ENCODE measurements at places on chromosomes 3 and 15.

- no peak for DNase-seq
Observed at GRCh38 chr3:100069472-100069871, 44.8 kb downstream of the FILIP1L start.

DNA sequence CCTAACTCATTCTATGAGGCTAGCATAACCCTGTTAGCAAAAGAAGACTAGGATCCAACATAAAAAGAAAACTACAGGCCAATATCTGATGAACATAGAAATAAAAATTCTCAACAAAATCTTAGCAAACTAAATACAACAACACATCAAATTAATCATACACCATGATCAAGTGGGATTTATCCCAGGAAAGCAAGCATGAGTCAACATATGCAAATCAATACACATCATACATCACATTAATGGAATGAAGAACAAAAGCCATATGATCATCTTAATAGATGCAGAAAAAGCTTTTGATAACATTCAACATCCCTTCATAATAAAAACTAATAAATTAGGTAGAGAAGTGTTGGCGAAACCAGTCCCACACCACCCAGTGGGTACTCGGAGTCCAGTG is 136.1 kb upstream of the MME start:
- DNase-seq, result no peak

DNA sequence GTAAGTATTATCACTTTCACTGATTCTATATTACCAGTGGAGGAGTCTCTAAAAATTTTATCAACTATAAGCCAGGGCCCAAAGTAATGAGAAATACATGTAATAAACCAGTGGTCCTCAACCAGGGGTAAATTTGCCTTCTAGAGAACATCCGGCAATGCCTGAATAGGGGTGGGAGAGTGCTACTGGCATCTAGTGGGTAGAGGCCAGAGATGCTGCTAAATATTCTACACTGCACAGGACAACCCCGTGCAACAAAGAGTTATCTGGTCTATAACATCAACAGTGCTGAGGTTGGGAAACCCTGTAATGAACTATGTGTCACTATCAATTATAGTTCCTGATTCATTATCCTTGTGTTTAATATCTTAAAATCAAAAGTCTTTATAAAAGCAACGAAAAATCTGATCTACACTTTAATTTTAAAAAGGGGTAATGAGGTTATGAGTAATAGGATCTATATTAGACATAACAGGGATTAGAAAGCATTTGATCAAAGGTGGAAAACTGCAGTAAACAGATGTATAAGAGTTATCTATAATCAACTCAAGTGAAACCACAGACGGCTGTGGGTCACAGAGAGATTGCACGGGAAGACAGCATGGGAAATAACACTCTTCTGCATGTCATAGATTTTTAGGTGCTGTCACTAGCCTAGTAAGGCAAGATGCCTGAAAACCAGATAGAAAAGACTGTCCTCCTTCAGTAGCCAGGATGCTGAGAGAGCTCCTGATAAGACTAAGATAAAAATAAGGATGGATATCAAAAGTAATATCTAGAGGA is 2.0 kb downstream of the LYSMD2 start:
- peak; percentile 48 for DNase-seq

- DNase-seq, result no peak
Observed at GRCh38 chr3:31762888-31763351, 218.1 kb downstream of the OSBPL10 start.

GRCh38 chr15:47383801-47384200 is 333.5 kb upstream of the SEMA6D start:
- no peak for DNase-seq

DNA sequence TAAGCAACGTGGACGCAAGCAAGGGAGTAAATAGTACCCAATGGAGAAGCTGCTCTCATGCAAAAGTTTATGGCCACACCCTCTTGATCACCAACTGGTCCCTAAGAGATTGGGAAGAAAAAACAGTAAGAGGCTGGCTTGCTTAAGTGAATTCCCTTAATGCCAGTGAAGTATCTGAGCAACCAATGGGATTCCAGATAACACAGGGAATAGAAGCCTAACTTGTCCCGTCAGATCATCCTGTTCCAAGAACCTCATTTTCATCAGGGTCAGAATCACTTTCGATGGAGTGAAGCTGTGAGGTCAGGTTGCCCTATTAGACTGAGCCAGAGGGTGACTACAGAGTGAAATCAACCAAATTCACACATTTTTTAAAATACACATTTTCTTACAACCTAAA is 104.3 kb downstream of the CD47 start:
- no peak for DNase-seq

- peak; percentile 46 for DNase-seq
Observed at GRCh38 chr15:80619680-80620079, 75.4 kb upstream of the ABHD17C start.

DNA sequence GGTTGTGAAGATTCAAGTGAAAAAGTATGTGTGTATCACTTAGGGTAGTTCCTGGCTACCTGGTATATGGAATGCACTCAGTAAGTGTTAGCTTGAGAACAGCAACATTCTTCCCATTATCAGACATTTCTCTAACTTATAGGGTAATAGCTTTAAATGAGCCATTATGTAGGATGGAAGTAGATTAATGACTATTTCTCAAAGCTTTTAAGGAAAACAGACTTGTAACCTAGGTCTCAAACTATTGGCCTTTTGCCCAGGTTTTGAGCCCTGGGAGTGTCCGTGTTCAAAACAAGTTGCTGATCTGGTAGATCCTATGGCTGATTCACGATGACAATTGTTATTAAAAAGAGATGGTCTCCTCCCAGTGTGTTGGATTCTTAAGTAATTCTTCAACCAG is 129.1 kb upstream of the UMPS start:
- DNase-seq, result no peak

DNA sequence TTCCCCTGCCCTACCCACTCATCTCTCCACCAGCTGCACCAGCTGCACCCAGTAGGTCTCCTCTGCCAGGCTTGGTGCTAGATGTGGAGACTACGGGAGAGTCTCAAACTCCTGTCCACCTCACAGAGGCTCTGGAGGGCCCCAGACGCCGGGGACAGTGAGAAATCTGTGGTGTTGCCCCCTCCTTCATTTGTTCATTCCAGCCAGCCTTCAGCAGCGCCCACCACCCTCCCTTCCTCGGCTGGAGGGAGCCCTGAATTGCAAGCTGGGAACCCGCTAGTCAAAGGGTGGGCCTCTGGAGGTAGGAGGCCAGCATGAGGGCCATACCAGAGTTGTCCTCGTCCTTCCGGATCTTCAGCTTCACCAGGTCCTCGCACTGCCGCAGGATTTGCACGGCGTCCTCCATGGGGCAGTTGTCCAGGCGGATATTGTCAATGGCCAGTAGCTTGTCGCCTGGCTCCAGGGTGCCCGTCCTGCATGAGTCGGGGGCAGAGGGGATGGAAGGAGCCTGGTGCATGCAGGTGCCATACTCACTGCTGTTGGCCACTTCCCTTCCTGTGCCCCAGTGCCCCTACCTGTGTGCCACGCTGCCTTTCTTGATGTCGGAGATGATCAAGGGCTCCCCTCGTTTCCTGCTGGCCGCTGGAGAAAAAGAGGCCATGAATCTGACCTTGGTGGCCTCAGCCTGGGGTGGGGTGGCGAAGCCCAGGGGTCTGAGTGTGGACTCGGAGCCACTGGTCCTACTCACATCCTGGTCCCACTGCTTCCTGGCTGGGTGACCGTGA is 29.1 kb downstream of the GRIP2 start:
- no peak for DNase-seq

DNA sequence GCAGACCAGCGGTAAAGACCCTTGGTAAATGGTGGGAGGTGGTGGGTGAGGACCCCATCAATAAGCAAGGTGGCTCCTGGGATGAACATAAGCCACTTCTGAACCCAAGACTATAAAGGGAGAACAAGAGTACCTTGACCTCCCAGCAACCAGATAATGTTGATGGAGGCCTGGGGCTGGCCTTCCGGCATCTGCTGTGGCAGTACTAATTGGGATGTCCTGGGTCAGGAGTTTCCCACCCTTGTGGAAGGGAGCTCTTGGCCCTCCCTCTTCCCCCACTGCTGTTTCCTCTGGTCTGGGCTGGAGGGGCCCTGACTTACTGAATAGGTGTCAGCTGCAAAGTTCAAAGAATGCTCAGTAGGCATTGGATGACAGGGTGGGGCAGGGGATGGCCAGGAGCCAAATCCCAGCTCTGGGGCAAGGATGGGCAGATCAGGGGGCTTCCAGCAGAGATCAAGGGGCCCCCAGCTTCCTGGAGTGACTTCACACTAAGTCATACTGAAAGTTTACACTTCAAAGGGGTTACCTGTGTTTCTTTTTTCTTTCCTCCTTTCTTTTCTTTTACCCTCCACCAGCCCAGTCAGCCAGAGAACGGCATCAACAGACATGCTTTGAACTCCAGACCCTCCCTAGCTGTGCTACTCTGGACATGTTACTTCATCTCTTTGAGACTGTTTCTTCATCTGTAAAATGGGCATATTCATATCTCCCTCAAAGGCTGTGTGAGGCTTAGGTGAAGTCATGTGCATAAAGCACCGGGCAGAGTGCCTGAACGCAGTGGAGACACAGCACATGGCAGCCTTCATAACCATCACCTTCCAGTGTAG is 1.5 kb downstream of the RBP1 start:
- DNase-seq, result no peak

DNA sequence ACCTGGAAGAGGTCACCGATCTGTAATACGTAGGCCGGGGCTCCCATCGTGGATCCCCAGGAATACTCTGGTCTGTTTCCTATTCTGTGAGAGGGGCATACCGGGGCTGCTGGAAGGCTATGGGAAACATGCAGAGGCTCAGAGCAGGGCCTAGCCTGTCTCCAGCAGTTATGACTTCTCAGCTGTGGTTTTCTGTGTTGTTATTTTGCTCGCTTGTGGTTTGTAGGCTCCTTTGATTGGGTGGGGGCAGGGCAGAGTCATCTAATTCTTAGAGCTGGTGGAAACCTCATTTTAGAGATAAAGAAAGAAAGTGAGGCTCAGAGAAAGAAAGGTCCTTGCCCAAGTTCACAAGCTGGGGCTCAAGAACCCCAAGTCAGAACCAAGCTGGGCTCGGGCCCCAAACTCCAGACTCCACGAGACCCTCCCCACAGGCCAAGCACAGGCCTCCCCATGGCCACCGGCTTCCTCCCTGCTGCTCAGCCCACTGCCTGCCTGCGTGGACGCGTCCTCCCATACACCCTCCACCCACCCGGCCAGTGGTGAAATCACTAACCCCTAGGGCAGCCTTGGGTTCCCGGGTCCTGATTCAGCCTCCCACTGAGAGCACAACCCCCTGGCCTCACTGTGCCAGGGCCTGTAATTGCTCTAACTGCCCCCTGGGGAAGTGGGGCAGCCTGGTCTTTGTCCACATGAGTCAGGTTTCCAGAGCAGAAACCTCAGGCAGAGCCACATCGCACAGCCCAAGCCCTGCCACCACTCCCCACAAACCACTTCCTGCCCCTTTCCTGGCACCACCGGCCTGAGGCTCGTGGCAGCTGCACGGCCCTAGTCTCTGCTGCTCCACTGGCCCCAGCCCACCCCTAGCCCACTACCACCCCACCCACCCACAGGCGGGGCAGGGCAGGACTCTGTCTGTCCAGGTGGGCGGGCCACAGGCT is 270.8 kb downstream of the UACA start:
- no peak for DNase-seq

- no peak for DNase-seq
Observed at GRCh38 chr15:32908135-32908801, 190.5 kb downstream of the GREM1 start.
